ENCODE measurements at places on chromosomes 16 and 17.

- DNase-seq, result no peak
Observed at GRCh38 chr17:14469971-14470370, 169.1 kb downstream of the HS3ST3B1 start.

DNA sequence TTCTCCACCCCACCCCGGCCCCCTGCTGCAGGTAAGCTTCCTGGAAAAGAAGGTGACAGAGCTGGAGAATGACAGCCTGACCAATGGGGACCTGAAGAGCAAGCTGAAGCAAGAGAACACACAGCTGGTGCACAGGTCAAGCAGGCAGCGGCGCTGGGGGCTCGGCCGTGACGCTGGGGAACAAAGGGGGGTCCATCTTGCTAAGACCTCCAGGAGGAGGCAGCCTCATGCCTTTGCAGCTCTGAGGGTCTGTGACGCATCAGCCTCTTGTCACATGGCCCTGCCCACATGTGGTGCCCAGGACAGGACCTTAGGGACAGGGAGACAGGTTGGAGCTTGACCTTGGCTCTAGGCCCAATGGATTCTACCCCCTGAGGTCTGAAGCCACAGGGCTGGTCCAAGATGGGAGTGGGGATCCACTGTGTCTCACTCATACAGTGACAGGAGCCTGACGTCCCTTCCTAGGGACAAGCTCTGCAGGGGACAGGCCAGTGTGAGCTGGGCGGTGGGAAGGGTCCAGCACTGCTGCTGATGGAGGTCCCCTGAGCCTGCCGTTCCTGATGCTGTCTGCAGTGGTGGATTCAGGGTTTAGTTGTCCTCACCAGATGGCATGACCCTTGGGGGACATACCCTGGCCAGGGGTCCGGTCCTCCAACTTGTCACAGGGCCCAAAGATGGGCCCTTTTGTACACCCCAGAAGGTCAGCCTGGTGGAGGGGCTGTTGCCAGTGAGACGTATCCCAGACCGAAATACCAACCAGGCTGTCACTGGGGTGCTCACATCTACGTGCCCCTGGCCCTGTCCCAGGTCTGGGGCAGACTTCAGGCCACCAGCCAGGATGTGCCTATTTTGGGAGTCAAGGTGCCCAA, 132.6 kb downstream of the RAB11FIP4 start:
- DNase-seq, result no peak

- DNase-seq, result no peak
Observed at GRCh38 chr17:30921544-30922196, at the start of gene ADAP2. Gene ADAP2, plus strand, starts transcription at chr17:30921945. Its CDS starts 70 bp downstream, at chr17:30922015.

- peak; percentile 51 for DNase-seq
Observed at GRCh38 chr16:57899771-57900661, 70.9 kb downstream of the CNGB1 start.

DNA sequence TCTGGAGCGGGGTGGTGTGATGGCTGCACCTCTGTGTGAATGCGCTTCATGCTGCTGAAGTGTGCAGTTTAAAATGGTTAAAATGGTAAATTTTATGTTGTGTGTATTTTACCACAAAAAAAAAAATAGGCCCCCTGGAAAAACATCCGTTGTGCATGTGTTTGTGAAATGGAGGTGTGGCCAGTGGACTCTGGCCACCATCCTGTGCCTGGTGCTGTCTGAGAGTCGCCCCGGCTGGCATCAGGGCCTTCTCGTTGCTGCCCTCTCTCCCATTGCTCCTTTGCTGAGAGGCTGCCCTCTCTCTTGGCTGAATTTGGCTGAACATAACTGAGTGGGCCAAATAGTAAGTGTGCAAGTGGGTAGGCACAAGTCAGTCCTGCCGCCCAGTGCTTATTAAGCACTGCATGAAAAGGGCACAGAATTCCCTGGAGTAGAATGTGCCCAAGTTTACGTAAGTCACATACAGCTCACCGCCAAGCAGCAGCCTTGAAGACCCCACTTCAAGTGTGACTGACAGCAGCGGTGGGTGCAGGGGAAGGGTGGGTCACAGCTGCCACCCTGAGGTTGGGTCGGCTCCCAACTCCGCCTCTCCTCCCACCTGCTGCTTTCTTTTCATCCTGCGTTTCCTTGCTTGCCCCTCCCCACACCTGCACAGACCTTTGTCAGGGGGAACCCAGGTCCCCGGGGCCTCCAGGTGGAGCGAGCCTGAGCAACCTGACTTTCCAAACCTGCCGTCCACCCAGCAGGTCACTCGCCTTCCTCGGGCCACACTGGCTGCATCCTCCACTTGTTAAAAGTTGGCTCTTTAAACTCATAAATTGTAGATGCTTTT, 46.8 kb downstream of the FOXK2 start:
- no peak for DNase-seq

DNA sequence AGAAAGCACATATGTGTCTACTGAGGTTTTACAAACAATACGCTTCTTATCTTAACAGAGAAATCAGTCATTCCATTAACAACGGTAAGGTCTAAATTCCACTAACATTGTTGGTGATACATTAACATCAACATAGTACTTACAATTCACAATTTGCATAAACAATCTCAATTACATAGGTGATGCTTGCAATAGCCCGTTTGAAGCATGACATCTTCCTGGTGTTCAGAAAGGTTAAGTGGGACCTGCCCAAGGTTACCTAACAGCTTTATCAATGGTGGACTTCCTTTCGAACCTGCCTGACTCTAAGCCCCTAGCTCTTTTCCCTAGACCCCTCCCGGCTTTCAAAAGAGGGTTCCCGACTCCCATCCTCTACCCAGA, 699 bp downstream of the FAM222B start:
- no peak for DNase-seq

DNA sequence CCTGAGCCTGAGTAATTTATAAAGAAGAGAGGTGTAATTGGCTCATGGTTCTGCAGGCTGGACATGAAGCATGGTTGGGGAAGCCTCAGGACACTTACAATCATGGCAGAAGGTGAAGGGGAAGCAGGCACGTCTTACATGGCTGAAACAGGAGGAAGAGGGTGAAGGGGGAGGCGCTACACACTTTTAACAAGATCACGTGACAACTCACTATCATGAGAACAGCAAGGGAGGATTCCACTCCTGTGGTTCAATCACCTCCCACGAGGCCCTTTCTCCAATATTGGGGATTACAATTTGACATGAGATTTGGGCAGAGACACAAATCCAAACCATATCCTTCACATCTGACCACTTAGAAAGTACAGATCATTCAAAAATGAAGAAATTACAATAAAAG, 110.6 kb upstream of the SHISA6 start:
- DNase-seq, result no peak

- no peak for DNase-seq
Observed at GRCh38 chr16:57091200-57091974, 996 bp upstream of the CPNE2 start.

DNA sequence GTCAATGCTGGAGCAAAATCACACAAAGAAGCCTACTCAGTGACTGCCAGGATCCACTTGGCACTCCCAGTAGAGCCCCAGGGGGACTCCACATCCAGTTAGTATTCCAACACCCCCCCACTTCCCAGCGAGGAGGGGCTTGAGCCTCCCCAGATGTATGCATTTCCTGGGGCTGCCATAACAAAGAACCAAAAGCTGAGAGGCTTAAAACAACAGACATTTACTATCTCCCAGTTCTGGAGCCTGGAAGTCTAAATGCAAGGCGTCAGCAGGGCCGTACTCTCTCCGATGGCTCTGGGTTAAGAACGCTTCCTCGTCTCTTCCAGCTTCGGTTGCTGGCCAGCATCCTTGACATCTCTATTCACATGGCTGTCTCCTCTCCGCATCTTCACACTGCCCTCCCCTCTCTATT, 23.0 kb upstream of the GNA13 start:
- DNase-seq, result no peak

GRCh38 chr17:27389542-27390140, 66.6 kb upstream of the KSR1 start:
- no peak for DNase-seq

- no peak for DNase-seq
Observed at GRCh38 chr17:8430966-8431365, 4.7 kb upstream of the NDEL1 start.

DNA sequence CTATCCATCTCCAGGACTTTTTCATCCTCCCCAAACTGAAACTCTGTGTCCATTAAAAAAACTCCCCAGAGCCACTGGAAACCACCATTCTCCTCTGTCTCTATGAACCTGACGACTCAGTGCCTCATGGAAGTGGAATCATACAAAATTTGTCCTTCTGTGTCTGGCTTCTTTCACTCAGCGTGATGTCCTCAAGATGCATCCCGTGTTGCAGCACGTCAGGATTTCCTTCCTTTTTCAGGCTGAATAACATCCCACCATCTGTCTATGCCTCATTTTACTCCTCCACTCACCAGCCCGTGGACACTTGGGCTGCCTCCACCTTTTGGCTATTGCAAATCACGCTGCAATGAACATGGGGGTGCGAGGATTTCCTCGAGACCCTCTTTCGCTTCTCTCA, 12.6 kb upstream of the ALDH3A1 start:
- DNase-seq, result no peak

DNA sequence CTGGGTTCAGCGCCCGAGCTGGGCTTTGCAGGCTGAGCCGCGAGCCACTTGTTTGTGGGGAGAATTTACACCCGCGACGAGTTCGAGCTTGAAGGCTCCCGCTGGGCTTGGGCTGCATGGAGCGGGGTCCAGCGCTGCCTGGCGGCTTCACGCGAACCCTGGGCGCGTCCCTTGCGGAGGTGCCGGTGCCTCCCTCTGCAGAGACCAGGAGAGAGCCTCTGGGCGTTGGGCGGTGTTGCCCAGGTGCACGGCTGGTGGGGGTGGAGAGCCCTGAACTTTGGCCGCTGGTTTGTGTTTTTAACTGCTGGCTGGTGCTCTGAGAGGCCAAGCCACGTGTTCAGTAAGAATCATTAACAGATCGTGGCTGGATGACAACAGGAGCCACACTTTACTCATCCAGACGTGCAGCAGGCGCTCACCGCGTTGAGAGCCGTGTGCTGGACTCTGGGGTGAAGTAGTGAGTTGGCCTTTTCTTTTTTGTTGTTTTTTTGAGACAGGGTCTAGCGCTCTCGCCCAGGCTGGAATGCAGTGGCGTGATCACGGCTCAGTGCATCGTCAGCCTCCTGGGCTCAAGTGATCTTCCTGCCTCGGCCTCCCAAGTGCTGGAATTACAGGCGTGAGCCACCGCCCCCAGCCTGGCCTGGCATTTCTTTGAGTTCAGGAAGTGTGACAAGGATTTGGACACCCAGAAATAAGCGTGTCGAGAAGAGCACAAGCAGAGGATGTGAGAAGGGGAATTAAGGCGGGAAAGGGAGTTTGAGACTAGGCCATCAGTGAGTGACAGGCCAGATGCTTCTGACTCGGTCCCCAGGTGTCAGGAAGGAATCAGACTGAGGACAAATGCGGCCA, 827 bp downstream of the CDK10 start:
- no peak for DNase-seq

DNA sequence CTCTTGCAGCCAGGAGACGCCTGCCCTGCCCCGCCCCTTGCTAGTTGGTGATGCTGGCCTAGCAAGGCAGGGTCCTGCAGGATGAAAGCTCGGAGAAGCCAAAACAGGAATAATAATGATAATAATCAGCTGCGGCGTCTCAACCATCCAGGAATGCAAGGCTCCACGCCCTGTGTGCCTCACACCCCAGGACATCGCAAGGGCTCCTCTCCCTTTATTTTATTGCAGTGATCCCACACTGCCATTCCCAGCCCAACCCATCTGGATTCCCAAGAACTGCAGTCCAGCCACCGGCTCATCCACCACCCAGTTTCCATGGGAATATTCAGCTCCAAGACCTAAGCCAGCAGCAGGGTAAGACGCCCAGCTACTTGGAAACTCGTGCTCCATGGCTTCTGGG, 21.0 kb upstream of the ZNF652 start:
- no peak for DNase-seq

DNA sequence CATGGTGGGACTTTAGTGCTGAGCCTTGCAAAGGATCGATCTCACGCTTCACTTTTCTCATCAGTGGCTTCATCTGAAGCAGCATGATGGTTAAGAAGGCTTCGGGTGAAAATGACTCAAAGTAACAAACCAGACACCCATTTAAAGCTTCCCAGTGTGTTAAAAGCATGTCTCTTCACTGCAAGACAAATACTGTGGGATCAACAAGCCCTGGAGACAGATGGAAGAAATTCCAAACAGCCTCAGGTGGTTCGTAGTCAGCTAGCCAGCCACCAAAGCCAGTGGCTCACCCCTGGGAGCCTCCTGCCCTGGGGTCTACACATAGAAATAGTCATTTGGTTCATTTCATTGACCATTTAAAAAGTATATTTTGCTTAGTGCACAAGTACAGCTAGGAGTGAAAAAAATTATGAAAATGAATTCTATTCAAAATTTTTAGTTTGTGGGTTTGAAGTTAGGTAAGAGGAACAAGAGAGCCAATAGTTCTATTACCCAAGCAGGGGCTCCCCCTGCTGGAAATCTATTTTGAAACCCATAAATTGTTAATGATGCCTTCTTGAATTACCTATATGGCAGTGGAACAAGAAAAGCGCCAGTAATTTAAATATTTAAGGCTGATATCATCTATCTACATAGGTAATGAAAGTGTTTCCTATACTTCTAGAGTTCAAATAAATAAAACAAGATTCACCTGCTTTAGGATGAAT, 51.6 kb downstream of the PMP22 start:
- no peak for DNase-seq

DNA sequence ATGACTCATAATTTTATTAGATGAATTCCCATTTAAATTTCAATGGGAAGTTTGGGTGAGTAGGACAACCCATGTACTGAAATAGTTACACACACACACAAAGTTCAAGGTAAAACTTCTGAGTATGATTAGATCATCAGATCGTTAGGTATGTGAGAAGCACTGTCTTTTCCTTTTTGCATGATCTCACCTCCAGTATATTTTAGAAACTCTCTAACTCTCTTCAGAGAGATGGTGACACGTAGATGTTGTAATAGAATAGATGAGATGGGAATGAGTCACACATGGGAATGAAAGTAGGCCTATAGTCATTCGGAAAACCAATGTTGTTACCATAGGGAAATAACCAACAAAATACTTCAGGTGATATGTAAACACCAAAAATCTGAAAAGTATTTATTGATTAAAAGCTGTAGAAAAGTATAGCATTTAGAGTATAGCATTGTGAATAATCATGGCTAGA, 22.2 kb downstream of the KRT23 start:
- DNase-seq, result no peak

- no peak for DNase-seq
Observed at GRCh38 chr17:58246104-58246740, 7.8 kb downstream of the LPO start.

GRCh38 chr17:33284022-33284421, 9.1 kb downstream of the ASIC2 start:
- DNase-seq, result no peak

DNA sequence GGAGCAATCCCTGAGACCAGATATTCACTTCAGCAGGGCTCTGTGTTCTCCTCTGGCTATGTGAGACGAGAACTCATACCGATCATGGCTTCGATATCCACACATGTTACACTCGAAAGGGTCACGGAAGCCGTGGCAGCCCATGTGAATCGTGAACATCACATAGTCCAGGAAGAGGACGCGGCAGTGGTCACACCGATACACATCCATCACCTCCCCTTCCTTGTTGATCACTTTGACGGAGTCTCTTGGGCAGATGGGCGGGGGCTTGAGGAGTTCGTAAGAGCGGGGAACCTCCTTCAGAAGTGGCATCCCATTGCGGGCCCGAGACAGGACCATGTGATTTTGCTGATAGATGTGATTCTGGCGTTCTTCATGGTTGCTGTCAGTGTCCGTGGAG, 28.0 kb downstream of the GRB7 start:
- no peak for DNase-seq

- DNase-seq, result no peak
Observed at GRCh38 chr17:8144401-8145231, 7.6 kb downstream of the PER1 start.
